ENCODE measurements at places on chromosomes 6 and 20.

DNA sequence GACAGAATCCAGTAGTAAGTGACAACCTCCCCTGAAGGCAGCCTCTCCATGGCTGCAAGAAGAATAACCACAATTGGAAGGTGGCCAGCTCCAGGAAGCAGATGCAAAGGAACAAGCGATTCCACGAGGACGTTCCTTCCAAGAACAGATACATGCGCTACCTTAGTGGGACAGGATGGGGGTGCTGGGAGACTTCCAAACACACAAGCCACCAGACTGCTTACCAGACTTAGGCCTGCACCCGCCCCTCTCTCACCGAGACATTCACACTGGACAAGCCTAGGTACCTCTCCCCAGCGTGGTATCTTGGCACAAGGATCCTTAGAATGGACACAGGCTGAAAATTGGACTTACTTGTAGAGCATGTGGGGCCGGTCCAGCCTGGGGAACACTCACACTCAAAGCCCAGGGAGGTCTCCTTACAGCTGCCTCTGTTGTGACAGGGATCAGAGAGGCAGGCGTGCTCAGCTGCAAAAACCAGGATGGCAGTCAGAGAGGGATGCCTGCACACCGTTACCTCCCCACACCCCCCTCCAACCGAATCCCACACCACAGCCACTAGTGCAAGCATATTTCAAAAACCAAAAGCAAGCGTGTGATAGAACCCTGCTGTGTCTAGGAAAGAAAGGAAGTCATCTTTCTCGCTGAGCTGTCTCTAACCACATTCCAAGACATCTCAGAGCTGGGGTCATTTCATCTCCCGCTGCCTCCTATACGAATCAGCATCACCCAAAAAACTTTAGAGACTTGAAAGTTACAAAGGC is 22.4 kb downstream of the JAG1 start:
- DNase-seq, result no peak

GRCh38 chr6:116971959-116972358 is 94.9 kb downstream of the RFX6 start:
- DNase-seq, result no peak

- DNase-seq, result peak; percentile 62
These were observed at the start of gene ZFP64 for GRCh38 chr20:52191132-52191915. Gene ZFP64 (minus strand): TSS chr20:52191779. CDS start chr20:52191636, 143 bp downstream.

GRCh38 chr20:38833857-38834164 is 28.3 kb downstream of the PPP1R16B start:
- no peak for DNase-seq

Measured in CD4-positive, alpha-beta T cell treated with Interferon gamma for 1 hour (primary cell).